Vagina (tissue), 2 donors: ENCODE measurements at places on chromosomes 13 and 19.

GRCh38 chr13:42740753-42741152, 40.6 kb upstream of the FAM216B start:
- DNase-seq: no peak

GRCh38 chr13:21436582-21436981, 22.5 kb downstream of the ZDHHC20 start:
- no peak for DNase-seq

DNA sequence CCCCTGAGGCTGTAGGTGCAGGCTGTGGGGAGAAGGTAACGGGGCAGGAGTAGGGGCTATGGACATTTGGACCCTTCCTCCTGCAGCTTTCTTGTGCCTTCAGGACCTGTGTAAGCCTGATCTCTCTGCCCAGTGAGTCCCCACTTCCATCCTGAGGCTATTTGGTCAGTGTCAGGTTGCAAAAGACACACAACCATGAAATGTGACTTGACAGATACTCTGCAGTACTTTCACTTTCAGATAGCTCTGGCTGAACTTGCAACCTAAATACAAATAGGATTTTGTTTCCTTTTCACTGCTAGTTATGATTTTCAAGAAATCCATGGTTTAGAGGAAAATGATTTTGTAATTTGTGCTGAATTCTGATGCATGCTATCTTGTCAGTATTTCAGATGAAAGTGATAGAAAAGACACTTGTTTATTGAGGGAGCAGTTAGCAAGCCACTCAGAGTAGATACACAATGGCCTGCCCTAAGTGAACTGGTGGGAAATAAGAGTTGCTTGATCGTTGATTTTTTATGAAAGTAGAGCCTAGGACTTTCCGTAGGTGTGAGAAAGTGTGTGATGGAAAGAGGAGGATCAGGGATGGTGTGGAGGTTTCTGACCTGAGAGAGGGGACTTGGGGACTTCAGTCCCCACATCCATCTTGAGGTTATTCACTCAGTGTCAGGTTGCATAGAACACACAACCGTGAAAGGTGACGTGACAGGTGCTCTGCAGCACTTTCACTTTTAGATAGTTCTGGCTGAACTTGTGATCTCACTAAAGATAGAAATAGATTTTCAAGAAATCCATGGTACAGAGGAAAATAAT, 18.1 kb upstream of the EID2 start:
- DNase-seq: no peak

GRCh38 chr13:110307767-110308655, 927 bp downstream of the COL4A2 start:
- peak; percentile 87 for DNase-seq

DNA sequence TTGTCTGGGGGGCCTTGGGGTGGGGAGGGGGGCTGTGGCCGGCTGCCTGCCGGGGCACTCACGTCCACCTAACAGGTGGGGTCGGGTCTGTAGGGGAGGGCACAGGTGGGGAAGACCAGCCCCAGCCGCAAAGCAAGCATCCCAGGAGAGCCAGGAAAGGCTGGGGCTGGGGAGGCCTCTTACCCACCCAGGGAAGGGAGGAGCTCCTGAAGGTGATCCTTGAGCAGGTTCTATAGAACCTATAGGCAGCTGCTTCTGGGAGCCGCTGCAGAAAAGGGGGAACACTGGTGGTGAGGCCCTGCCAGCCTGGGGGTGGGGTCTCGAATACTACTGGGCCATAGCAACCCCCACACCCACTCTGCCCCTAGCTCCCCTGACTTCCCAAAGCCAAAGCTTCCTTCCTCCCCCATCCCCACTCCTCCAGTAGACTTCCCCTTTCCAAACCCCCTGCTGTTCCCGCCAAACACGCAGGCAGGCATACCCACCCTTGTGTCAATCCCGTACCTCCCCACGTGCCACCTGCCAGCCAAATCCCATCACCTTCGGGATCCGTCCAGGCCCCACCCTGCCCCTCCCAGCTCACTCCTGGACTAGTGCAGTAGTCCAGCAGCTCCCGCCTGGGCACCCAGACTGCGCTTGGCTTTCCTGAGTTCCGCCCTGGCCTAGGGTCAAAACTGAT, 5.6 kb downstream of the KLF16 start:
- no peak for DNase-seq

GRCh38 chr13:98280176-98280510, 103.1 kb upstream of the RNF113B start:
- DNase-seq: no peak

GRCh38 chr13:39023316-39023715, 14.6 kb downstream of the PROSER1 start:
- DNase-seq: no peak

DNA sequence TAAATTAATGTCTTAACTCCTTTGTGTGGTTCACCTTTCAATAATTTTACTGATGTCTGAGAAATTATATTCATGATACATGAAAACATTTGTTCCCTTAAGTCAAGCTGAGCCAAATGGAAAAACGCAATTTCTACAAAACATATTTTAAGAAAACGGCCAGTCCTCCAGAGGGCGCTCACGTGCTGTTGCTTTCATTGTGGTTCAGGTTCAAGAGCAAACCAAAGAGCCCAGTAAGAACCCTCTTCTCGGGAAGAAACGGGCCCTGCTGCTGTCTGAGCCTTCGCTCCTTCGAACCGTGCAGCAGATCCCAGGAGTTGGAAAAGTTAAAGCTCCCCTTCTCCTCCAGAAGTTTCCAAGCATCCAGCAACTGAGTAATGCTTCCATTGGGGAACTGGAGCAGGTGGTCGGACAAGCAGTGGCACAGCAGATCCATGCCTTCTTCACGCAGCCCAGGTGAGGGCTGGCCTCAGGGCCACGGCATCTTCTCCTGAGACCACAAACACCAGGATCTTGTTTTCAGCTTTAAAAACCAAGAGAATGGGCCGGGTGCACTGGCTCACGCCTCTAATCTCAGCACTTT, 4.3 kb downstream of the FAAP24 start:
- DNase-seq: no peak

- DNase-seq: no peak
Measured at GRCh38 chr19:11506101-11506555, 489 bp upstream of the ZNF653 start.

- DNase-seq: no peak
Measured at GRCh38 chr19:54162241-54162805, 2.8 kb upstream of the LENG1 start.

DNA sequence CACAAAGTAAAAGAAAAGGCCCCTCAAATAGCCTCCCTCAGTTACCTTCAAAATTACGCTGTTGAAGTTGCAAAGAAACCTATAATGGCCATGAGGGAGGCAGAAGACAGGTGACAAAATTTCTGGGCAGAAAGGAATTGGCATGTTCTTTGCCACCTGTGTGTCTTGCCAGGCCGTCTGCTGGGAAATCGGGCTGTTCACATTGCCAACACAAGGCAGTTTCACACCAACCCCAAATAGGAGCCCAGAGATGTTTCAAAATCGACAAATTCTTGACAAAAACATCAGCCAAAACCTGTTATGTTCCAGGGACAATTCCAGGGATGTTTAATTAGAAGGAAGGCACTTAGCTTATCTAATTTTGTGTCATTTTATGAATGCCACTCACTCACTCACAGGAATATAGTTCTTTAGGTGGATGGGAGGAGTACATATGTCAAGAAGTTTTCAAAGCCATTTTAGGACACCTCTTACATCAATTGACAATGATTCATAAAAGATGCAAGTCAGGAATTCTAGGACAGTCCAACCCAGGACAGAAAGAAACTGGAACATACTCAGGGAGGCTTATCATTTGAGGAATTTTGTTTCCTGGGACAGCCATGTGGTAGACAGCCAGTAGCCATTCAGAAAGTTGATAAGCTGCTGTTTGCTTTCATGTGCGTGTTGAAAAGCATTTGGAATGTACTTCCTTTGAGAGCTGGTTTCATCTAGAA, 164.5 kb downstream of the RGCC start:
- no peak for DNase-seq

- DNase-seq: no peak
Measured at GRCh38 chr19:51784922-51785690, 9.9 kb upstream of the FPR3 start.

GRCh38 chr13:27014406-27015359, 156.9 kb downstream of the USP12 start:
- DNase-seq: no peak

GRCh38 chr13:41820581-41821237, 140.2 kb downstream of the VWA8 start:
- no peak for DNase-seq

- no peak for DNase-seq
Measured at GRCh38 chr19:39017026-39017425, 15.3 kb downstream of the FBXO27 start.

GRCh38 chr19:40221858-40222619, 3.9 kb upstream of the TTC9B start:
- no peak for DNase-seq

DNA sequence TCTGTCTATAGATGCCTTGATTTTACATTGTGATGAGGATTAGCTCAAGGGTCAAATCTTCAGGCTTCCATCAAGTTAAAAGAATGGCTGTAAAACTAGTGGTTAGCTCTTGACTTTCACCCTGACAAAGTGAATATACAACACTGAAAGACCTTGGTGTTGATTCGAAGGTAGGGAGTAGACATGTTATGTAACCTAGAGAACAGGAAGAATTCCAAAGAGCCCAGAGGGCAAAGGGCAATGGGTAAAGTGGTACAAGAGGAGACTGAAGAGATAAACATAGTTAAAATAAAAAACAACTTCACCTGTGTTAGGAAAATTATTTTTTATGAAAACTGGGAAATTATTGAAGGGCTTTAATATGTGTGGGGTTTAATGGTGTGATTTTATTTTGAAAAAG, 833.2 kb upstream of the KLHL1 start:
- no peak for DNase-seq

- no peak for DNase-seq
Measured at GRCh38 chr19:14073261-14073924, 807 bp downstream of the MISP3 start.

DNA sequence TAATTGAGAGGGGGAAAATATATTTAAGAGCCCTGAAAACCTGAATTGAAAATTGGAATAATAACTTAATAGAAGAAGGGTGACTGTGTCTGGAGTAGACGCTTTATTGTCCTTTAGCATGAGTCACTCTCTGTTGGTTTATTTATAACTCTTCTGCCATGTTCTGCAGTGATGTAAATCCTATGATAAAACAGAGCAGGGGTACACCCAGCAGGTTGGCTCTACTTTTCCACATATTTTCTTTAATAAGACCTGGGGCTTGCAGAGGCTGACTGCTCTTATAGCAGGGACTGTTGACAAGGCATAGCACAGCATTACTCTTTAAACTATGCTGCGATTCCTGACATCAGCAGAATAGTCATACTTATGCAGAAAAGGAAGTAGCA, 389.9 kb upstream of the PCDH9 start:
- DNase-seq: no peak

DNA sequence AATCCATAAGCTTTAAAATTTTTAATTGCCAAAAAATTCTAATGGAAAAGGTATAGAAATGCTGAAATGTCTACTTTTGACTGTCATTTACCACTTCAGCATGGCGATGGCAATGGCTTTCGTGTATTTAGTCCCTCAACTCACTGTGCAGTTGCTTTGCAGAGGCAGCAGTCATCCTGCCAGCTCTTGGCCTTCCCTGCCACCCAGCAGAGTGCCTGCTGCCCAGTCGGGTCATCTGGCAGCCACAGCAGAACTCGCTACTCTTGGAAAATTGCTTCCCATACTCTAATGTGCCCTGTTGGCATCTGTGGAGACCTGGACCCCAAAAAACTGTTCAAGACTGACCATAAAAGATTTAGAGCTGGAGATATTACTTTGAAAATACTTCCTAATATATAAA, 383.2 kb downstream of the UQCRFS1 start:
- no peak for DNase-seq

GRCh38 chr13:28012383-28012782, 23.9 kb upstream of the URAD start:
- DNase-seq: no peak

DNA sequence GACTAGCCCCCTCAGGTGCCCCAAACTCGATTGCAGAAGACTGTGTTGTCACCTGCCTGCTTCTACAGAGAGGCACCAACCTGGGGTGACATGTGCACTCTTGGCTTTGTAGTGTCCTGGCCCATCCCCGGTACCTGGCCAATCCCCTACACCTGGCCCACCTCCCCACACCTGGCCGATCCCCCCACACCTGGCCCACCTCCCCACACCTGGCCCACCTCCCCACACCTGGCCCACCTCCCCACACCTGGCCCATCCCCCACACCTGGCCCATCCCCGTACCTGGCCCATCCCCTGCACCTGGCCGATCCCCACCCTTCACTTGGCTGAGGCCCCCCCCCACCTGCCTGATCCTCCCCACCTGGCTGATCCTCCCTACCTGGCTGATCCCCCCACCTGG, 25.4 kb downstream of the ATP11A start:
- DNase-seq: no peak

DNA sequence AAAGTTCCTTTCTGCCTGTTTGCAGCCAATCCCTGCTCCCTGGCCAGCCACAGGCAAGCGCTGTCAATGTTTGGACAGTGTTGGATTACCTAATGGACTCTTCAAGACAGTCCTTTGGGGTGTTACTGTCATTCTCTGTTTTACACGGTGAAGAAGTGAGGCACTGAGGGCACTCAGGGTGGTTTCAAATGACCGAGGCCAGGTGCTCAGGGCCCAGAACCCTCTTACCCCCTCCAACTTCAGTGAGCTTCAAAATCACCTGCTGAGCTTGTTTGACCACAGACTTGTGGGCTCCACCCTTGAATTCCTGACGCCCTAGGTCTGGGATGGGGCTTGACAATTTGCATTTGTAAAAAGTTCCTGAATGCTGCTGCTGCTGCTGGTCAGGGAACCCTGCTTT, 97.9 kb downstream of the GGACT start:
- DNase-seq: no peak

GRCh38 chr13:112056284-112056727, 10.6 kb upstream of the SOX1 start:
- DNase-seq: no peak
